ENCODE measurements at places on chromosomes 1 and 21. TPM values are rescaled to one million over a fixed set of nuclear protein-coding genes. Genes with fewer than 3 reads are reported as not detected.

CTPS1 gene
- total RNA-seq: 35.9 TPM

USH2A gene
- not detected for total RNA-seq

FCGR2B gene
- total RNA-seq: not detected

ANKRD34A gene
- 0.33 TPM for total RNA-seq

LAMC1 gene
- total RNA-seq: 561 TPM

FCRL3 gene
- not detected for total RNA-seq

ELAPOR1 gene
- total RNA-seq: 0.86 TPM

QSOX1 gene
- 95.7 TPM for total RNA-seq

RXFP4 gene
- total RNA-seq: not detected

KCNT2 gene
- total RNA-seq: 2.0 TPM

GRIK1 gene
- total RNA-seq: not detected

PLA2G2A gene
- total RNA-seq: not detected

MSH4 gene
- 0.10 TPM for total RNA-seq

LMOD1 gene
- under 0.01 TPM for total RNA-seq

LHX8 gene
- total RNA-seq: not detected

SLC6A9 gene
- 0.65 TPM for total RNA-seq

CR1L gene
- total RNA-seq: not detected

CRNN gene
- total RNA-seq: not detected

PAPPA2 gene
- 0.29 TPM for total RNA-seq

AMPD1 gene
- not detected for total RNA-seq

FLG2 gene
- total RNA-seq: not detected

LORICRIN gene
- total RNA-seq: not detected
